ENCODE measurements at places on chromosomes 7 and 10.

DNA sequence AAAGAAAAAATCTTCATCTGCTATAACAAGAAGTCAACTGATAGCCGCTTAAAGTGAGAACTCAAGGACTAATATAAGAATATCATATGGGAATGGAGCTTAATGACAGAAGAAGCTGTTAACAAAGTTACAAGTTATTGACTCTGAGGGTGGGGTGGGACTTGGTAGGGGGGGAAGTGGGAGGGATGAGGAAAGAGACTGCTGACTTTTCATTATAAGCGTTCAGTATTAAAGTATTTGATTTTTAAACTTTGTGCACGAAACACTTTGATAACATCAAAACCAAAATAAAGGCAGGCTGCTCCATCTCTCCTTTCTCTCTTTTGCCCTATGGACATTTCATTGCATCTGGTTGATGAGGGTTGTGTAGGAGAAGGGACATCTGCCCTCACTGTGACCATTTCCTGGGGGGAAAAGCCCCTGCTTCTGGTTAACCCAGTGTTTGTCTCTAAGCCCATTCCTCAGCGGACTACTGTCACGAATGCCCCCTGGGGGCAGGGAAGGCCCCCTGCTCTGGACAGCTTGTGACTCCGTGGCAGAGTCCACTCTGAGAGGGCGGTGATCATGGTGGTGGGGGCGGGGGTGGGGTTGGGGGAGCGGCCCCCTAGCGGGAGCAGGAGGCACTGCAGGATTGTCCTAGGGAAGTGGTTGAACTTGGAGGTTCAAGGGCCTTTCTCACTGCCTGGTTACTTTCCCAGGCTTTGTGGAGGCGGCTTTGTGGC is 17.4 kb downstream of the SLC13A4 start:
- no peak for DNase-seq

GRCh38 chr10:11175823-11176243 is 158.2 kb downstream of the CELF2 start:
- no peak for DNase-seq

GRCh38 chr10:132898391-132899053 is 43.8 kb downstream of the CFAP46 start:
- DNase-seq: no peak

DNA sequence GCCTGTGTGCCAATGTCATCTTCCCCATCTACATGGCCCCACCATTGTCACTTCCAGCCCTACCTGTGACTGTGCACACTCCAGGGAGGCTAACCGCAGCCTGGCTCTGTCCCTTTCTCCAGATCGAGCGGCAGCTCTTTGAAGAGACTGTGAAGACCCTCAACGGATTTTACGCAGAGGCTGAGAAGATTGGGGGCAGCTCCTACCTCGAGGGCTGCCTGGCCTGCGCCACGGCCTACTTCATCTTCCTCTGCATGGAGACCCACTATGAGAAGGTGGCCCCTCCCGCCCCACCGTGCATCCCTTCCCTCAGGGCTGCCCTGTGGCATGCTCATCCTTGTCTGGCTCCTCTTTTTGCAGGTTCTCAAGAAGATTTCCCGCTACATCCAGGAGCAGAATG is 14.2 kb downstream of the GOLGA7B start:
- no peak for DNase-seq

DNA sequence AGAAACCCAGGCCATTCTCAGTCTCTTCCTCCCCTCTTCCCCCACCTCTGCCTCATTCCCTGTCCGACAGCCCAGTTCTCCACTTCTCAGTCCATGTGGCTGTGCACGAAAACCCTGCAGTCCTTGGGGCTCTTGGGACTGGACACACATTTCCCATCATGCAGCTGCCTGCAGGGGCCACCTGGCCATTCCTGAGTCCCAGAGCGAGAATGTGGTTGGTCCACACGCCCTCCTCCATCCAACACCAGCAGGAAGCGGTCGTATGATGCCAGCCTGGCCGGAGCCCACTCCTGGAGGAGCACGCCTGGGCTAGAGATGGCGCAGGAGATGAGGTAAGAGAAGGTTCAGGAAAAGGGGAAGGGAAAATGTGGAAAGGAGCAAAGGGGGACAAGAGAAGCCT is 222.5 kb downstream of the USP6NL start:
- DNase-seq: no peak

- no peak for DNase-seq
These were observed 75.8 kb downstream of the LSMEM1 start for GRCh38 chr7:112556633-112557032.

DNA sequence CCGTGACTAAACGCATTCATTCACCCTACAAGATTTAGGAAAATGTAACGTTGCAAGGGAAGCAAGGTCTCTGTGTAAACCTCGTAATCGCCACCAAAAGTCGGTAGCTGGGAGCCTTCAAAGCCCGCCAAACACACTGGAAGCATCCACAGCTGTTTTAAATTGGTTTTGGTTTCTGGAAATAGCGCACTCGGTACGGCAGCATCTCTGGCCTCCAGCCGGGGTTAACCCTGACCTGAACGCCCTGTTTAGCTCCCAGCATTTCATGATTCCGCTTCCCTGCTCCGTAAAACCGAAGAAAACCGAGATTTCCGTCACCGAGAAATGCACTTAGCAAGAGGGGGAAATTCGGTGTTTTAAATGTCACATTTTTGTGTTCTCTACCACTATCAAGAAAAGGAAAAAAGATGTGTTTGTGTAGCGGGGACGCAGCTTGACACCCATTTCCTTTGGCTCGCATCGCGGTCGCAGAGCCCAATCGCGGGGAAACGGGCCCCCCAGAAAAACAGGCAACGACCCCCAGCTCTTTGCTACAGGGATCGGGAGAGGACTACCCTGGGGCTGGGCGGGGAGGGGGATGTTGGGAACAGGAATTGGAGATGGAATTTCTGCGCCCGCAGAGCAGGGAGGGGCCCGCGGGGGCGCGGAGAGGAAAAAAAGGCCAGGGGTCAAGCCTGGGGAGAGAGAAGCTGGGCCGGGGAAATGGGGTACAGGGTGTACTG is 646 bp downstream of the SGCE start:
- no peak for DNase-seq

DNA sequence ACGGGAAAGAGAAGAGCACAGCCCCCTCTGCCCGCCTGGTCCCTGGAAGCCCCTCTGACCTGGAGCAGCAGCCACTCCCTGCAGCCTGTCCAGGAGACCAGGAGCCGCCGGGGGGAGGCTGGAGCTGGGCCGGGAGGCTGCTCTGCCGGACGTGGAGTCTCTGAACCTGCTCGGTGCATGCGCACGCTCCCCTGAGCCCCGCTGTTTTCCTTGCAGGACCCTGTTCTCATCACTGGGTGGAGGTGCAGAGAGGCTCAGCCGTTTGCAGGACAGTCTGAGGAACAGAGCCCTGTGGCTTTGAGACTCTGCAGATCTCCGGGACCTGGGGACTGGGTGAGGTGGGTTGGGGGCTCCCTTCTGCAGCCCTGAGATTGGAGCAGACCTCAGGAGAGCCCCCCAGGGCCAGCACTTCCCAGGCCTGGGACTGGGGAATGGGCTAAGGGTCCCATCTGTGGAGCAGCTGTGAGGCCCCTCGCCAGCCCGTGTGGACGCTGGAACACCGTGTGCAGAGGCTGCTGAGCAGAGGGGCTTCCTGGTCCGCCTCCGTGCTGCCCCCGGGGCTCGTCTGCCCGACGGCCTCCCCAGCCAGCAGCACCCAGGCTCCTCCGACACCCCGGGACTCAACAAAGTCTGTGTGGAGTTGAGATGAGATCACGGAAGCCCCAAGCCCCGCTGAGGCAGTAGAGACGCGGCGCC is 48.5 kb upstream of the ADGRA1 start:
- DNase-seq: no peak

GRCh38 chr10:3127921-3128320 is 44.7 kb downstream of the PITRM1 start:
- DNase-seq: no peak

- DNase-seq: no peak
These were observed 63.1 kb downstream of the IKZF1 start for GRCh38 chr7:50367570-50367969.

- no peak for DNase-seq
These were observed 226.6 kb downstream of the ARHGAP12 start for GRCh38 chr10:31702005-31702404.

DNA sequence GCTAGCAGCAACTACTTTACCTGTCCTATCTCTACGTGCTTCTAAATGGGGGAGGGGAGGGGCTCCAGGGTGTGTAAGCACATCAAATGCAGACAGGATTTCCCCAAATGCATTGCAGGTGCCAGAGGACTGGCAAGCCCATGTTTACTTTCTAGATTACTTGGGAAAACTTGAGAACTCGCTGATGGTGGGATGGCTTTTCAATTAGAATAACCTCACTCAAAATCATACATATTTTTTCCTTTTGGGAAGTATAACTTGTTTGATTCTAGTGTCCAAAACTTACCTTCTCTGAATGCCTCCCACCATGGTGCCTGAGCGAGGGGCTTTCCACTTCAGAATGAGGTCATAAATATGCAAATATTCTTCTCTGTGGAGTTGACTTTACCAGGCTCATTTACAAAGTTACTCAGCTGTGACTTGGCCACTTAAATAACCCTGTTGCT is 191.3 kb upstream of the RHOBTB1 start:
- no peak for DNase-seq

DNA sequence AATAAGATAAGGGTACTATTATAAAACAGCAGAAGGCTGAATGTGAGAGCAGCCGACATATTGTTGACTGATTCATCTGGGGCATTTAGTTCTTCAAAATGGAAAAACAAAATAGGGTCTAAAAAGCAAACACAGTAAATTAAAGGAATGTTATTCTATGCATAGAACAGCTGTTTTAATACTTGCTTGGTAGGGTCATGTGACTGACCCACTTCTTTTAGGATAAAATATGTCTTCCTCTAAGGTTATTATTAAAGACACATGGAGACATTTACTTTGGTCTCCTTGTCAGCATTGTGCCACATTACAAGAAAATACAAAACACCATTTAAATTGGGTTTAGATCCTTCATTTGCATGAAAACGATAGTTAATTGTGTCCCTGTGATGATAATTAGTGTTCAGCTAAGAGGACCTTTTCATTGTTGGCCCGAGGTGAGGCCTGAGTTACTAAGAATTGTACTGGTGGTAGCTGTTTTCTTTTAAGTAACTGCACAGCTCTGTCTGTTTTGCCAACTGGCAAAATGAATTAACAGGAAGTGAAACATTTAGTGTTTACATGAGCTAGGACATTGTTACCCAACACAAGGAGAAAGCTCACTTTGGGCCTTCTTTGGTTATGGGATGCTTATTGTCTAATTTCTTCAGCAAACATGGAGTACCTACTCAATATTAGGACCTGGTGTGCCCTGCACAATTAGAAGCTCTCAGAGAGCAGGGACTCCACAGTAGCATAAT is 764.4 kb downstream of the LRMDA start:
- DNase-seq: no peak

GRCh38 chr10:92722349-92722748 is 32.6 kb downstream of the HHEX start:
- no peak for DNase-seq

DNA sequence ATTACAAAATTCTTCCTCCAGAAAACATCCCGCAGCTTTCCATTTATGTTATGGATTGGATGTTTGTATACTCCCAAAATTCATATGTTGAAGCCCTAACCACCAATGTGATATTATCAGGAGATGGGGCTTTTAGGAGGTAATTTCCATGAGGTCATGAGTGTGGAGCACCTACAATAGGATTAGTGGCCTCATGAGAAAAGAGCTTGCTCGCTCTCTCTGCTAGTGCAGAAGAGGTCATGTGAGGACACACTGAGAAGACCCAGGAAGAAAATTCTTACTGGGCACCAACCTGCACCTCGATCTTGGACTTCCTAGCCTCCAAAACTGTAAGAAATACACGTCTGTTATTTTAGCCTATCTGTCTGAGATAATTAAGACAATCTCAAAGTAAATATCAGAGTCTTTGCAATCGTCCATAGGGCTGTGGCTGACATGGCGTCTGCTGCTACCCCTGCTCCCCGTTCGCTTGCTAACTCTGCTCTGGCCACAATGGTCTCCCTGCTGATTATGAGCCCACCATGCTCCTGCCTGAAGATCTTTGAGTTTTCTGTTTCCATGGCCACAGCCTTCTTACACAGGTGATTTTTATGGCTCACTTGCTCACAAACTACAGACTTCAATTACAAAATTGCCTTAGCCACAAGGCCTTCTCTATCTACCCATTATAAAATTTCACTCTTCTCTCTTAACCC is 333.3 kb downstream of the CACNA2D1 start:
- no peak for DNase-seq

DNA sequence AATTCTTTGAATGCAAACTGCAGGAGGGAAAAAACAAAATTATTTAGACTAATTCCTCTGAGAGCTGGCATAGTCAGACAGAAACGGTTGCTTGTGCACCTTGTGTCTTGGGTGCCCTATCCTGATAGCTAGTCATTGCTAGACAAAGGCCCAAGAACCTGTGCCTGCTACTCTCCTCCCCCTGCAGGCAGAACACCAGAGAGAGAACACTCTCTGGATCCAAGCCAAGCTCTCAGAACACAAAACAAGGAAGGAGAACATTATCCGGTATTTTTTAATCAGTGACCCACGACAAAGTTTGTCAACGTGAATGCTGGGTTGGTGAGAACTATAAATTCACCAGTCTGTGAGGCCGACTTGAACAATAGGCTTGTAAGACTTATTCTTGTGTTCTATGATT is 18.8 kb upstream of the PPP1R9A start:
- DNase-seq: no peak

GRCh38 chr7:83547526-83547925 is 101.4 kb downstream of the SEMA3E start:
- DNase-seq: no peak

GRCh38 chr10:132845780-132846595 is 60.0 kb upstream of the NKX6-2 start:
- no peak for DNase-seq

- DNase-seq: no peak
These were observed 11.1 kb upstream of the EMX2 start for GRCh38 chr10:117531371-117532002.

DNA sequence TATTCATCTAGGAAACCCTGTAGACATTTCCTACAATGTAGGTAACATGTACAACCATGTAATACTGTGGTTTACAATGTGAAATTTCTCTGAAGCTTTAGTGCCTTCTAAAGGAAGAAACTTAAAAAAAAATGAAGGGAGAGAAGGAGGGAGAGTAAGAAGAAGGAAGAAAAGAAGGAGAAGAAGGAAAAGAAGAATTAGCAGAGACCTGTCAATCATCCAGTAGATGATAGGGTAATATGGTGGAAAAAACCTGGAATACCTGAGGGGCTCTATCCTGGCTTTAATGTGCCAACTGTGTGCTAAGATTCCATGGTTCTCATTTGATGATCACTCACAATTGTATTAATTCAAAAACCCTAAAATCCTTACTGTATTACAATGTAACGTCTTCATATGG is 2.6 kb upstream of the LRRN3 start:
- no peak for DNase-seq

GRCh38 chr10:73478636-73479035 is 17.2 kb downstream of the PPP3CB start:
- DNase-seq: no peak

- no peak for DNase-seq
These were observed 25.3 kb downstream of the CCDC6 start for GRCh38 chr10:59880971-59881510.

Data from stromal cell of bone marrow (primary cell).